ENCODE measurements at places on chromosomes 13 and 19. TPM values are rescaled to one million over a fixed set of nuclear protein-coding genes. Genes with fewer than 3 reads are reported as not detected.

Gene FGF22
- not detected for polyA plus RNA-seq

Gene SMIM44
- polyA plus RNA-seq, result not detected

- H3K36me3 ChIP-seq, result no peaks in the 10 kb centered on the region
- H3K27ac ChIP-seq, result peak overlapping the region; percentile 87
- peaks cover 21% of the 10 kb centered on the region for H3K4me1 ChIP-seq
- no peak for DNase-seq
- H3K27me3 ChIP-seq, result no peaks in the 10 kb centered on the region
Observed at GRCh38 chr13:51765142-51765515, 38.8 kb downstream of the DHRS12 start.

DNA sequence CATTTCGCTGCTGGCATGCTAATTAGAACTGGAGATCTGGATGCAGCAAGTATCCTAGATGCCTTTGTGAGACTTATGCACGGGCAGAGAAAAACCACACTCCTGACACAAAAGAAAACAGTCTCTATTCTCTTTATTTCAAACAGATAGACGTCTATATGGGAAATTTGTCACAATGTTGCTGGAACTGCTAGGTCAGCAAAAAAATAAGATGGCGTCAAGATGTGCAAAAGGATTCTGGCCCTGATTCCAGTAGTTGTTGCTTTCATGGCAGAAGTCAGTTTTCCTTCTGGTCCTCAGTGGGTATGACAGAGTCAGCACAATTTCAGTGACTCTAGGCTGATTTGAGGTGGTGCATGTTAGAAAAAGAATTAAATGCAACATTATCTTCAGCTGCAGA lies 1068.0 kb downstream of the SLITRK5 start:
- no peak overlapping the region for H3K4me3 ChIP-seq
- no peaks in the 10 kb centered on the region for H3K4me1 ChIP-seq
- no peak overlapping the region for H3K27ac ChIP-seq
- no peak for DNase-seq
- H3K36me3 ChIP-seq, result no peaks in the 10 kb centered on the region

DNA sequence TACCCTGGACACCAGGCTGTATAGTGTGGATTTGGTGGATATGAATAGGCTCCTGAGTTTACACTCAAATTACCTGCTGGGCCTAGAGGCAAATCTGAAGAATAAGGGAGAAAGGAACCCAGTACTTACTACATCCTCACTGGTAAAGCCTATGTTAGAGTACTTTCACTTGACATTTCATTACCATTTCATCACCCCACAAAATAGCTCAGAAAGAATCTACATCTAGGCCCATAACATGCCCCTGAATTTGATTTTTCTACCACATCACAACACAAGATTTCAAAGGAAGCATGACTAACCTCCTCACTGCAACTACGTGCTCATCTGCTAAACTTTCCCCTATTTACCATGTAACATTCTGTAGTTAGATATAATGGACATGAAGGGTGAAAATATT lies 43.3 kb downstream of the VWA8 start:
- H3K36me3 ChIP-seq, result no peaks in the 10 kb centered on the region
- H3K27me3 ChIP-seq, result no peaks in the 10 kb centered on the region
- H3K27ac ChIP-seq, result peak overlapping the region; percentile 82
- peaks cover 41% of the 10 kb centered on the region for H3K4me1 ChIP-seq

DNA sequence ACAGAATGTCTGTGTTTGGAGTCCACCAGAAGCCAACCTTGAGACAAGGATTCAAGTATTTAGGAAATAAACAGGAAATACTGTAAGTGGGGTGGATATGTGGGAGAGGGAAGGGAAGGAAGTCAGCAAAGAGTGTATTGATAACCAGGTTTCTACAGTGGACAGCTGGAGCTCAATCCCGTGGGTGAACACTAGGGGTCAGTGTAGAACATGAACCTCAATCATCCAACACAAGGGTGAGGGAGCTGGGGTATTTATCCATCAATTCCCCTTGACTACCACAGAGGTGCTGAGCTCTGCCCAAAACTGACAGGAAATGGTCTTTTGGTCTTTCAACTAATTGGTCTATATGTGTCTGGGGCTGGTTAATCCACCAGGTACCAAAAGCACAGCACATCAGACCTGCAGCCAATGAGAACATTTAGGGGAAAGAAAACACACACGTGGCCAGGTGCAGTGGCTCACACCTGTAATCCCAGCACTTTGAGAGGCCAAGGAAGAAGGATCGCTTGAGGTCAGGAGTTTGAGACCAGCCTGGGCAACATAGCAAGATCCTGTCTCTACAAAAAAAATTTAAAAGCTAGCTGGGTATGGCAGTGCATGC lies 5.6 kb upstream of the SYDE1 start:
- H3K27ac ChIP-seq, result no peak overlapping the region
- H3K27me3 ChIP-seq, result no peaks in the 10 kb centered on the region
- H3K4me1 ChIP-seq, result no peaks in the 10 kb centered on the region
- no peak overlapping the region for H3K4me3 ChIP-seq
- no peak for DNase-seq
- H3K36me3 ChIP-seq, result no peaks in the 10 kb centered on the region

GRCh38 chr13:21413013-21413412 lies 46.1 kb downstream of the ZDHHC20 start:
- H3K36me3 ChIP-seq, result peaks cover 22% of the 10 kb centered on the region
- H3K27ac ChIP-seq, result no peak overlapping the region
- H3K4me3 ChIP-seq, result no peak overlapping the region
- no peaks in the 10 kb centered on the region for H3K27me3 ChIP-seq
